Esophagus squamous epithelium (tissue), 5 donors: ENCODE measurements at places on chromosomes 4 and X.
A peak's percentile ranks its signal among the peaks of the same experiment; 100 is the strongest.

DNA sequence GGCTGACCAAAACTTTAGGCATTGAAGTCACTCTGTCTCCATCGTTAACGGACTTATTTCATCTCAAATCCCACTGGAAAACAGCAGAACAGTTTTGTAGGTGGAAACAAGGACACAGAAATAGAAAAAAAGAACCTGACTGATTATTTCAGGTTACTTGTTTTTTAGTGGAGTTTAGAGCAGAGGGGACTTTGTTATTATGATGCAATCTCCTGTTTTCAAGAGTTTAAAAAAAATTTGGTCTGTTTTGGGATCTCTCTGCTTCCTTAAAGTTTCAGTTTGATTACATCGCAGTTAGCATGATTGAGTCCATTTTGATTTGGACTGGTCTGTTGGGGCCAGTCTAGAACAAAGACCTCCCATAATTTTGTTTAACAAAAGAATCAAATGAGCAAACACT is 13.6 kb downstream of the PROM1 start:
- no peaks in the 10 kb centered on the region for H3K36me3 ChIP-seq
- H3K27me3 ChIP-seq, result no peaks in the 10 kb centered on the region
- H3K4me1 ChIP-seq, result no peaks in the 10 kb centered on the region
- no peak overlapping the region for H3K27ac ChIP-seq
- no peak for DNase-seq

DNA sequence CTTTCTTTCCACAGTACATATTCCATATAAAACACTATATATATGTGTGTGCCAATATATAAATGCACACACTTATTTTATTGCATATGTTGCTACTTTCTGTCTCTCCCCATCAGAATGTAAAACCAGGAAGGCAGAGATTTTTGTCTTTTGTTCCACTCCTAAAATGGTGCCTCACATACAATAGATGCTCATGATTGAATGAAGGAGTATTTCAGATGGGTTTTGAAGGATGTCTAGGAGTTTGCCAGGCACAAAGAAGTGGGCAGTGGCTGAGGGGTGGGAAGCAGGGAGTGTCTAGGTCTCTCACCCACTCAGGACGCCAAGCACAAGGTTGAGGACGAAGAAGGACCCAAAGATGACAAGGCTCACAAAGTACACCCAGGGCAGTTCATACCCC is 5.4 kb downstream of the CACNA1F start:
- no peaks in the 10 kb centered on the region for H3K27me3 ChIP-seq
- no peaks in the 10 kb centered on the region for H3K4me1 ChIP-seq
- no peaks in the 10 kb centered on the region for H3K36me3 ChIP-seq
- no peak for DNase-seq

- H3K4me1 ChIP-seq, result no peaks in the 10 kb centered on the region
- H3K4me3 ChIP-seq, result no peak overlapping the region
- H3K27ac ChIP-seq, result no peak overlapping the region
- H3K27me3 ChIP-seq, result no peaks in the 10 kb centered on the region
- no peak for DNase-seq
These were observed 356.7 kb upstream of the DIPK2B start for GRCh38 chrX:45557387-45557786.

GRCh38 chr4:150973626-150974251 is 41.3 kb downstream of the LRBA start:
- H3K36me3 ChIP-seq, result no peaks in the 10 kb centered on the region
- no peak overlapping the region for H3K4me3 ChIP-seq
- H3K4me1 ChIP-seq, result no peaks in the 10 kb centered on the region
- no peaks in the 10 kb centered on the region for H3K27me3 ChIP-seq
- no peak for DNase-seq

- no peaks in the 10 kb centered on the region for H3K4me1 ChIP-seq
- no peak overlapping the region for H3K27ac ChIP-seq
- H3K4me3 ChIP-seq, result no peak overlapping the region
- H3K36me3 ChIP-seq, result no peaks in the 10 kb centered on the region
These were observed 2340.7 kb downstream of the PCDH7 start for GRCh38 chr4:33060674-33061542.

DNA sequence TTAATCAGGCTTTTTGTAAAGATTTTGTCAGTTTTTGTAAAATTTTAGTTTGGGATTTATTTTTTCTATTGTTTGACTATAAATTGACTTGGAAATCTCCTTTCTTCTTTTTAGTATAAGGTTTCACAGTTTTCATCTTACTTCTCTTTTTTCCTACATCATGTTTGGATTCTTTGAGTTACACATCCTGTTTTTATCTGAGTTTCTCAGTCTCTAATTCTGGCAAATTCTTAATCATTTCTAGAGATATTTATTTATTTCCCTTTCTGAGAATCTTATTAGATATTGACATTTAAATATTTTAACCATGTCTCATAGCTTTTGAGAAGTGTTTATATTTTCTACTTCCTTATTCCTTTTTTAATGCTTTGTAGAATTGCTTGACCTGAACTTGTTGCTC is 20.7 kb downstream of the USP53 start:
- H3K27ac ChIP-seq, result no peak overlapping the region
- DNase-seq, result no peak
- peaks cover 17% of the 10 kb centered on the region for H3K4me1 ChIP-seq
- no peak overlapping the region for H3K4me3 ChIP-seq
- H3K36me3 ChIP-seq, result peaks cover 3% of the 10 kb centered on the region

GRCh38 chr4:152780267-152780778 is 569 bp downstream of the ARFIP1 start:
- peak overlapping the region; percentile 93 for H3K27ac ChIP-seq
- DNase-seq, result no peak
- H3K4me3 ChIP-seq, result peak overlapping the region; percentile 67

DNA sequence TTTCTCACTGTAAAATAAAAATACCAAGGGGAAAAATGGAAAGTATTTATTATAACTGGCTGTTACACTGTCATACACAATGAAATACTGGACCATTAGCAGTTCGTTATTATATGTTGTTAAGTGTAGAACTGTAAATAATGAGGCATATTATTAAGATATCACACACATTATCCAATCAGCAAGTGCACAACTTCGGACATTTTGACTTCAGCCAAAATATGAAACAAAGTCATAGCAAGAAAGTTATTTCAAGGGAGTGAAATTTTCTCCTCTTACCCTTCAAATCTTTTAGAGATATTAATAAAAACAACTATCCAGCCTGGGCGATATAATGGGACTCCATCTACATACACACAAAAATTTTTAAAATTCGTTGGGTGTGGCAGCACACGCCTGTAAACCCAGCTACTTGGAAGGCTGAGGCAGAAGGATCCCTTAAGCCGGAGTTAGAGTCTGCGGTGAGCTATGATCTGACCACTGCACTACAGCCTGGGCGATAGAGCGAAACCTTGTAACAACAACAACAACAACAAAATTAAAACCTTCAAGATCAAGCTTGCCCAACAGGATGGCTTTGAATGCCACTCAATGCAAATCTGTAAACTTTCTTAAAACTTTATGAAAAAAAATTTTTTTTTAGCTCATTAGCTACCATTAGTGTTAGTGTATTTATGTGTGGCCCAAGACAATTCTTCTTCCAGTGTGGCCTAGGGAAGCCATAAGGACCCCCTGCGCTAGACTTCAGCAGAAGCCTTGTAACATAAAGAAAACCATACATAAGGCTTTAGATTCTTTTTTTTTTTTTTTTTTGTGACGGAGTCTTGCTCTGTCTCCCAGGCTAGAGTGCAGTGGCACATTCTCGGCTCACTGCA is 1.3 kb upstream of the CISD2 start:
- no peaks in the 10 kb centered on the region for H3K36me3 ChIP-seq

DNA sequence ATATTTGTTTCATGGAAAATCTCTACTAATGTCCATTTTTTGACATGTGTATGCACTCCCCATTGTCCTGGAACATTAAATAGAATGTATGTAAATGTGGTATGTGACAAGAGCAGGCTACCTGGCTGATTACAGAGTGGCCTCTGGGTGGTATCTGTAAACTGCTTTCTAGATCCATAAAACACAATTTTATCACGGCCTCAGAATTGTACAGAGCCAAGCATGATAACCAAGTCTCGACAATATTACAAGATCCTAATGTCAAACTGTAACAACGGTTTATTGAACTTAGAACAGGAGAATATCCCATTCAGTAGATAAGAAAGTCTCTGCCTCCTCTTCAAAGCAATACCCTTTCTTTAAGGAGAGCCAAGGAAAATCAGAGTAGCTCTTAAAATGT is 212.4 kb downstream of the PCDH7 start:
- no peak overlapping the region for H3K27ac ChIP-seq
- no peak for DNase-seq
- H3K27me3 ChIP-seq, result no peaks in the 10 kb centered on the region

DNA sequence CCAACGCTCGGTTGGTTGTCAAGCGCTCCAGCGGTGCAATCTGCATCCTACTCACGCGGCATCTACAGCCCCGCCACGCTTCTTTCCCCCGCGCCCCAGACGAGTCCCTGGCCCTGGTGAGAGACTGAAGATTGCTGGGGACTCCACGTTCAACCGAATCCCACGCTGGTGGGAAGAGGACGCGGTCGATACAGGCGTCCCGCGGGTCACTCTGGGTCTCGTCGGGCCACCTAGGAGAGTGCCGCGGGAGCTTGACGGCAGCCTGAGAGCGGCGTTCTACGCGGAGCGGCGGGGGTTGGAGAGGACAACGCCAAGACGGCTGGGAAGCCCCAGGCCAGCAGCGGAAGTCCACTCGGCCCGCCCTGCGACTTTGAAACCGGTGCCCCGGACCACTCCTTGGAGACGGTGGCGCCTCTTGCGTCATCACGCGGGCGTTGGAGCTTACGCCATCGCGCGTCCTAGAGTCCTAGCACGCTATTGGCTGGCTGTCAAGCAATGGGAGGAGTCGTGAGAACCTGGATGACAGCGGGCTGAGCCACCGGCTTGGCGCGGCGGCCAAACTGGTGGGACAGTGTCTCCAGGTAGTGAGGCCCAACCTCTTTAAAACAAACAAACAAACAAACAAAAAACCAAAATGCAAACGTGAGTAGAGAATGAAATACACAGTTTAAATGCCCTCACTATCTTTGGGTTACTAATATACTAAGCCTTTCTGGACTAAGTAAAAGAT is at the start of gene SCLT1:
SCLT1 (minus strand) TSS at position 349 of the 730 bp plus-strand sequence. CDS start 436 bp downstream, outside the sequence.
- peak; percentile 83 for DNase-seq
- peaks cover 3% of the 10 kb centered on the region for H3K4me1 ChIP-seq
- H3K4me3 ChIP-seq, result peak within 1 kb of the TSS; percentile 90
- no peaks in the 10 kb centered on the region for H3K36me3 ChIP-seq
- no peaks in the 10 kb centered on the region for H3K27me3 ChIP-seq

- DNase-seq, result no peak
- no peaks in the 10 kb centered on the region for H3K27me3 ChIP-seq
- H3K36me3 ChIP-seq, result no peaks in the 10 kb centered on the region
- no peaks in the 10 kb centered on the region for H3K4me1 ChIP-seq
These were observed 15.2 kb downstream of the CAPN6 start for GRCh38 chrX:111254896-111255693.

DNA sequence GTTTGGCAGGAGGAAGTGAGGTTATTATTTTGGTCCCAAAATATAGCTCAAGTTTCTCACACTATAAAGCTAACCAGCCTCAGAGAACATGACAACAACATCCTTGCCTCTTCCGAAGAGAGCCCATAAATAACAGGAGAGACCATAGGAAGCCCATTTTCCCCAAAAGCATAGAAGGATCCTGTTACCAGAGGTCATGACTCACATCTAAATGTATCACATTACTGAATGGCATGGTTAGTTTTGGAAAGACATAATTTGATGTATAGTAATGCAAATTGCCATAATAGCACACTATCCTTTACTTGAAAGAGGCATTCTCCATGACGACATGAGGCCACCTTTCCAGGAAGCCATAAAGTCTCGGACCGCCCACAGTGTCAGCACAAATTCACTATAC is 238.8 kb upstream of the GRIA3 start:
- DNase-seq, result no peak
- no peak overlapping the region for H3K4me3 ChIP-seq
- H3K27me3 ChIP-seq, result no peaks in the 10 kb centered on the region
- no peak overlapping the region for H3K27ac ChIP-seq
